ENCODE measurements at places on chromosomes 7 and 10.
A peak's percentile ranks its signal among the peaks of the same experiment; 100 is the strongest.

DNA sequence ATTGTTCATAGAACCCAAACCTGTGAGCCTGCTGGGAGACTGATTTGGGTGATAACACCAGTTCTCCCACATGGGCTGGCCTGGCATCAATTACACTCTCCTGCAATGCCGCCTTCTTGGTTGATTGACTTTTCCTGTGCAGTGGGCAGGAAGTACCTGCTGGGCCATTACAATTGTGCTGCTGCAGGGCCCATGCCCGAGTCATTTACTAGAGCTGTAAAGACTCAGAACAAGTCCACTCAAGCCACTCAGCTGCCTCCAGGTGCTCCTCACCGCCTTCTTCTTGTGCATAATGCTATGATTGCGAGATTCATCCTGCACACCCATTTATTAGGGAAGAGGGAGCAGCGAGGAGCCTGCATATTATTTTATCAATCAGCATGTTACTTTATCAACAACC, 264.0 kb downstream of the TCERG1L start:
- DNase-seq, result no peak

DNA sequence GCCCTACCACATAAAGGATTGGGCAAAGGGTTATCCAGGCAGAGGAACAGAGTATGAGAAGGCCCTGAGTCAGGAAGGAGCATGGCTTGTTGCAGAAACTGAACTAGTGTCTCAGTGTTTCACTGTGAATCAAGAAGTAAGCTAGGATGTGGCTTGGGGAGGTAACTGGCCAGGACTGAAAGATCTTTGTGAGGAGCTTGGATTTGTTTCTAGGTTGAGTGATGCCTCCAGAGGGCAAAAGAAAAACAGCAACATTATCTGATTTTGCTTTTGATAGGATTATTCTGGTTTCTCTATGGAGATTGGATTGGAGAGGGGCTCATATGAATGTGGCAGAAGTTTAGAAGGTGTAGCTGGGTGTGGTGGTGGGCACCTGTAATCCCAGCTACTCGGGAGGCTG, 137.9 kb upstream of the HDAC9 start:
- DNase-seq, result peak; percentile 55

DNA sequence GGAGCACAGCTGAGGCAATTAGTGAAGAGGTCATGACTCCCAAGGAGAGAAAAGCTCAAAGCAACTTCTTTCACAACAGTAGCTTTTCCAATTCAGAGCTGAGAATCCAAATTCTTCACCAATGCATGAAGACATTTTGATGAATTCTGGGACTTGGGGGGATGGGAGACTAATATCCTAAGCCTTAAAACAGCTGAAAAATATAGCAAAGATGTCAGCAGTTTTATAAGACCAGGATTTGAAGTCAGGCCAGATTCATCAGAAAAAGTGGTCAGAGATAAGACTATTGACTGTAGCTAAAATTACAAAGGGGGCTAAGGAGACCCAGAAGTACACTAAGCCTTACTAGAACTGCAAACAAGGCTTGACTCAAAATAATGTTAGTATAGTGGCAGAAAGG, 51.6 kb downstream of the GPR141 start:
- DNase-seq, result no peak

DNA sequence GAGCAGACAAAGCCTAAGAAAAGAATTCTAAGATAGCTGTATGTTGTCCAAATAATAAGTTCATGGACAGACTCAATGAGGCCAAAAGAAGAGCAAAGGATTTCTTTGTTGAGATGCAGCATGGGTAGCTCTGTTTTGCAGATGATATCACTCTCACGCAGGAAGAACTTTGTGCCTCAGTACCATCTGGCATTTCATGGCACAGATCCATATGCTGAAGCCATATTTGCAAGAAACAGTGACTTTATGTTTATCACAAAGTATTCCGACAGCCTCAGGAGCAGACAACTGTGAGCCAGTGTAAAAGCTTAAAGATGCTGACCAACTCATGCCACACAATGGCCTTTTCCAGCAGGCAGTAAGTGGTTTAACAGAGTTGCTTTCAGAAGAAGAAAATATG, 45.5 kb upstream of the RNF148 start:
- DNase-seq, result no peak

GRCh38 chr10:50648089-50648934, 24.6 kb upstream of the SGMS1 start:
- DNase-seq, result no peak

- DNase-seq, result no peak
These were observed 16.0 kb downstream of the FAM13C start for GRCh38 chr10:59346321-59346720.

GRCh38 chr10:96418582-96418981, 59.8 kb upstream of the OPALIN start:
- DNase-seq, result no peak

GRCh38 chr7:46432708-46433107, 511.6 kb upstream of the IGFBP3 start:
- DNase-seq, result no peak

DNA sequence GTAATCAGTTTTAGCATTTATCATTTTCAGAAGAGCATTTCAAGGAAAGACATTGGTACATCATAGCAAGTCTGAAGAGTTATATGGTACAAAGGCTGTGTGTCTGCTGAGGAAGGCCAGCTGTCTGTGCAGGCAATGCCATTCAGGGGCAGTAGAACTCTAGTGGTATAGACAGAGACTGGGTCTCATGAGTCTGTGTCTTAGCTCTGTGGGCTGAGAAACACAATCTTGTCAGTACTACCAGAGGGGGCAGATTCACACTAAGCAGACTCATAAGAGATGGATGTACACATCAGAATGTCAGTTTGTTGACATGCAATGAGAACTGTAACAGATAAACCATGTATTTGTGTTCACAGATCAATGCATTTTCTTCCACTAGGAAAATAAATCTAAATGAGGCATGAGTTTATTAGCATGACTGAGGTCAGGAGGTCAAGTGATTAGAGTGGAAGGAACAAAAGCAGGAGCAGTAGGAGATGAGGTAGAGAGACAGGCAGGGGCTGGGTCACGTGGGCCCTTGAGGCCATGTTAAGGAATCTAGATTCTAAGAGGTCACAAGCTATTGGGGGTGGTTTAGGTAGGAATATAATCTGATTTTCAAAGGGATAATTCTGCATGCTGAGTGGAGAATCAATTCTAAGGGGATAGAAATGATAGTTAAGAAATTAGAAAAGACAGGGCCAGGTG, 7.5 kb upstream of the GGCT start:
- DNase-seq, result no peak

DNA sequence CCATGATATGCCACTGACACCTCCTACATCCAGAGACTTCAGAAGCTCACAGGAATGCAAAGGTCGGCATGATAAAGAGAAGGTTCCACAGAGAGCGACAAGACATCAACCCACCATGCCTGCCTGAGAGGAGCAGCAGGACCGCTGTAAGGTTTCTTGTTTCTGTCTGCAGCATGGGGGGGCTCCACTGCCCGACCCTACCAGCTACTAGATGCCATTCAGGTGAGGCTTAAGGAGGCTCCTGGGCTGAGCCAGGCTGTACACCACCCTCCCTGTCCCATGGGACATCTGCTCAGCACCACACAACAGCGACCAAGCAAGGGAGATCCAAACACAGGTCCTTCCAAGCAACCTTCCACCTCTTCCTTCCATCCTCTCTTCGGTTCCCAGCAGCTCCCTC, 234.6 kb downstream of the TNS3 start:
- no peak for DNase-seq

DNA sequence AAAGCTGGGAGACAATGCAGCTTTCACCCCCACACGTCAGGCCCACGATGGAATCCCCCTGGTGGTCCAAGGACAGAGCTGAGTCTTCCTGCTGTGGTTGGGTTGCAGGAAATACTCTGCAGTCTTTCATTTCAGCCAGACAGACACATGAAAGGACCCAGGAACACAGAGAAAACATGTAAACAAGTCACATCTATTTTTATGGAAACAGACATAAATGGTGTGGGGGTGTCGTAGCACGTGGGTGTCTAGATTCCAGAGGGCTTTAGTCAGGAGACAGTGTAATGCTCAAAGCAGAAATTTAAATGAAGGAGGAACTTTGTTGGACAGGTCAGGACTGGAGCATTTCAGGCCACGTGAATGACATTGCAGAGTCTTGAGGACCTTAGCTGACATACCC, 444.6 kb downstream of the SUGCT start:
- DNase-seq, result peak; percentile 18

DNA sequence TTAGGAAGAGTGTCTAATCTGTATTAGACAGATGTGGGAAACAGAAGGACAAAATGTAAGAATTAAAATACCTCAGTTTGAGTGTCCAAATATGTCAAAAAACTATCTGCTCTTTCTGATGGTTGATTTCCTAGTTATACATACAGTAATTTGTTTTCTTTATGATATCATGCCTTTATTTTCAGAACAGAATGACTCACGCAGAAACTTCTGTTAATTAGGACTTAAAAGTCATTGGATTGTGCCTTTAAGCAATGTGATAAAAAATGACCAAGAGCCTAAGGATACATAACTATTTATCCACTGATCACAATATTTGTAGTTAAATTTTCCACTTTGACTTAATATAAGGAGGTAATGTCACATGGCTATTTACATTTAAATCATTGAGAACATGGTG, 206.7 kb upstream of the PTPRZ1 start:
- DNase-seq, result no peak

DNA sequence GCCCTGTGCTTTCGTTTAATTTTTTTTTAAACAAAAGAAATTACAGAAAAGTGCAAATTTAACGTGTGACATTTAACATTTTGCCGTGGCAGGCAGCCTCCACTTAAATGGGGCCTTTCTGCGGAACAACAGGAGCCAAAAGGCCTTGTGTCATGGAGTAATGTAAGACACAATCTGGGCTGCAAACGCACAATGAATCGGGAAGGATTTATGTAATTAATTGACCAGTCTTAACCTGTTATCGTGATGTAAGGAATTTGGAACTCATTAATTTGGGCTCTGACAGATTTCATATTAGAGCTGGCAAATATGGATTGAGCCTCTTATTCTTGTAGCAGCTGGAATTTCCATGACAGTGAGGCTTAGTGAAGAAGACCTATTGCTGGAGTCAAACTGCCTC, 86.4 kb downstream of the SNX10 start:
- no peak for DNase-seq

DNA sequence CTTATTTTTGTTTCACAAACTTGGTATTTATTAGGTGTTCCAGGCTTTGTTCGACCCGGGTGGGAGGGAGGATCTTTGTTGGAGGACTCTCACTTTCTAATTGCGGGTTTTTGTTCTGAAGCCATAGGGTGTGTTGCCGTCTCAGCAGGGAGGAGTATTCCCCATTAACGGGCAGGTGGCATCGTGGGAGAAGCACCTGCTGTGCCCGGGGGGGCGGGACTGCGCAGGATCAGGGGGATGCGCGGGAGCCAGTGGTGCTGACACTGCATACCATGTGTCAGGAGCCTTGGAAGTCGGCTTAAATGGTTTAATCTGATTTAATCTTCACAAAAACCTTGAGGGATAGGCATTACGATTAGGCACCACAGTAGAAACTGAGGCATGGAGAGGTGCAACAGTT, 113.0 kb downstream of the MGMT start:
- DNase-seq, result no peak

DNA sequence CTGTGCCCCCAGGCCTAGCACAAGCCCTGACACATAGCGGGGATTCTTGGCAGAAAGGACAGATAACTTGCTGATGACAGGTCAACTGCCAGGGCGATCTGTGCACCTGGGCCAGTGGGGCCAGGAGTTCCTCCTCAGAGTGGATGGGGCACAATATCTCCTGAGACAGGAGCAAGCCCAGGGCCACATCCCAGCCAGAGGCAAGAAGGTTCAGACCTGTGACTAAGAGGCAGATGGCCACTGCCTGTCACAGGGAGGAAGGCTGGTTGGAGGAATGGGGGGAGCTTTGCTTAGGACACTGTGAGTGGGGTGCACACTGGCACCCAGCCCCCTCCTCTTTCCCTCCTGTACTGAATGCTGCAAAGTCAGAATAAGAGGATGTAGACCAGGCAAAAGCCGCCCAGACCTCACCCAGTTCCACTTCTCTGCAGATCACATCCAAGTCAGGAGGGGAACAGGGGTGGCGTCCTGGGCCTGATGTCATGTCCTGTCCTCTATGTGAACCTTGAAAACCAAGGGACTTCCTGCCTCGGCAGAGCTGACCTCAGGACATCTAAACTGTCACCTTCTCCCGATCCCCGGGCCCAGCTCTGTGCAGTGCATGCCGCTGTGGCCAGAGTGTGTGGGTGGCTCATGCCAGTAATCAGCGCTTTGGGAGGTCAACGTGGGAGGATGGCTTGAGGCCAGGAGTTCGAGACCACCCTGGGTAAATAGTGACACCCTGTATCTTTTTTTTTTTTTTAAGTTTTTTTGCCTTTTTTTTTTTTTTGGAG, 1.3 kb downstream of the GUSB start:
- DNase-seq, result peak; percentile 9

DNA sequence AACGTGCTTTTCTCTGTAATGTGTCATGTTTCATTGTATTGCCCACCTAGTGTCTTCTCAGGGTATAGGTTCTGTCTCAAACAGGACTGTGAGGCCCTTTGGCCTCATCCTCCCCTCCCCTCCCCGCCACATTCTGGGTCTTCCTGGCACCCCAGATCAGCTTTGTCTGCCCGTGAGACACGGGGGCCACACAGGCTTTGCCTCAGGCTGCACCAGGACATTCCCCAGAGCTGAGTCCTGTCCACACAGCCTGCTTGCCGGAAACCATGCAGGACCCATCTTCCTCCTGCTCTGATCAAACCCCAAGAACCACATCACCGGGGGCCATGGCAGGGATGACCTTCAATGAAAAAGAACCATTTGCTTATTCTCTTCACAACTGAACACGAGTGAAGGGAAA, 18.6 kb downstream of the MAT1A start:
- no peak for DNase-seq

DNA sequence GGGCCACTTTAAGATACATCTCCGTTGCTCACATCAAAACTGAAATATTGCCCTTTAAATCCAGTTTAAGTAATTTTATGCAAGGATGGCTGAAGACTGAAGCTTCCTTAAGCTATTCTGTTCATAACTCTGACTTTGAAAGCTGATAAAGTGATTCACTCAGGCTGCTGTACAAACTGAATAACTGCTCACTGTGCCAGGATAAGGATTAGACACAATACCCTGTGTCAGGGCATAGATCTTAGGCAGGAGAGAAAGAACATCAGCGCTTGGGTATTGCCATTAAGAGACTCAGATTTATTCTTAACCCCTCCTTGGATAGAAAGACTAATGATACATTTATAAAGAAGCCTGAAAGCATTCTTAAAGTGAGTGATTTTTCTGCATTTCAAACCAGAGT, 614.5 kb upstream of the ZWINT start:
- no peak for DNase-seq

GRCh38 chr7:151045967-151046366, 2.4 kb upstream of the ASIC3 start:
- DNase-seq, result no peak

GRCh38 chr10:127189226-127189625, 7.2 kb downstream of the INSYN2A start:
- no peak for DNase-seq

GRCh38 chr7:131223151-131223550, 104.5 kb upstream of the MKLN1 start:
- DNase-seq, result no peak

- DNase-seq, result peak; percentile 81
These were observed 15.4 kb downstream of the CTBP2 start for GRCh38 chr10:125144693-125145623.

GRCh38 chr7:135111379-135111778, 36.5 kb upstream of the TMEM140 start:
- DNase-seq, result no peak
